PC-3 (cell line): ENCODE measurements at places on chromosomes 11 and 22.

GRCh38 chr11:128165572-128165971 is 421.8 kb downstream of the ETS1 start:
- DNase-seq = no peak

- no peak for DNase-seq
Measured at GRCh38 chr22:47207387-47207786, 444.9 kb downstream of the TBC1D22A start.

GRCh38 chr11:15307619-15308024 is 192.9 kb downstream of the INSC start:
- no peak for DNase-seq

- DNase-seq = peak; percentile 56
Measured at GRCh38 chr11:27914080-27914479, 193.9 kb downstream of the KIF18A start.
